Hippocampal formation (tissue), 2 donors: ENCODE measurements at places on chromosomes 16 and 17.

DNA sequence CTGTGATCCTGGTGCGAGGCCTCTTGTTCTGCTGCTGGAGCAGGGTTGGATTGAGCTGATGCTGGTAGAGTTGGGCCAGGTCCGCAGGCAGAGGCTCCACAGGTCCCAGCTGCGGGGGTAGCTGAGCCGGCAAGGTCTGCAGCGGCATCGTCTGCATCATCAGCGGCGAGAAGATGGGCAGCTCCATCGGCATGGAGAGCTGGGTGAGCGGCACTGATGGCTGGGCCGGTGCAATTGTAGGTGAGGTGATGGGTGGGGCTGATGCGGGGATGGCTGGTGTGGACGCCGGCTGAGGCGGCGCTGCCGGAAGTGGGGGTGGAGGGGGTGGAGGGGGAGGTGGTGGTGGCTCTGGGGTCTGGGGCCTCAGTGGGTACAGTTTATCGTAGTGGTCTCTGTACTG lies 251.7 kb downstream of the ZFHX3 start:
- no peak for DNase-seq

- no peak for DNase-seq
These were observed 4.1 kb downstream of the MAP2K3 start for GRCh38 chr17:21288571-21289017.

- peak; percentile 12 for DNase-seq
These were observed 598 bp downstream of the INPP5K start for GRCh38 chr17:1515640-1516387.

GRCh38 chr16:81239367-81240121 lies 1.1 kb downstream of the BCO1 start:
- DNase-seq, result no peak

GRCh38 chr16:47395733-47396498 lies 64.9 kb downstream of the ITFG1 start:
- no peak for DNase-seq

- no peak for DNase-seq
These were observed 21.1 kb downstream of the NGFR start for GRCh38 chr17:49516180-49516579.

GRCh38 chr17:73099511-73099910 lies 7.0 kb upstream of the SLC39A11 start:
- DNase-seq, result no peak

DNA sequence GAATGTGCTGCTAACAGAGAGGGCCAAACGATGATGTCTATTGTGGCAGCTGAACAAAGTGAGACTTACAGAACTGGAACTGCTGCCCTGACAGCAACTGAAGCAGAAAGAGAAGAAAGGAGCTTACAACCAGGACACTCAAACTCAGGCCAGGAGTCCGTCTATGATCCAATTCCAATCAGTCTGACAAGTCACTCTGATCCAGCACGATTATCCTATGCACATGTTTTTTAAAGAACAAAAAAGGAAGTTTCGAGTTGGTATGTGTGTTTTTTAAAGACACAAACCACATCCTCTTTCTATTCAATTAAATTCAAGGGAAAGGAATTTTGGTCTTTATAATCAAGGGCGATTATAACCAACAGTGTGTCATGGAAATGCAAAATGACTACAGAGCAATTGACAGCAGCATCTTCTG lies 42.4 kb upstream of the MTMR4 start:
- DNase-seq, result peak; percentile 30

- DNase-seq, result no peak
These were observed 72.2 kb upstream of the CREBBP start for GRCh38 chr16:3952737-3953131.

DNA sequence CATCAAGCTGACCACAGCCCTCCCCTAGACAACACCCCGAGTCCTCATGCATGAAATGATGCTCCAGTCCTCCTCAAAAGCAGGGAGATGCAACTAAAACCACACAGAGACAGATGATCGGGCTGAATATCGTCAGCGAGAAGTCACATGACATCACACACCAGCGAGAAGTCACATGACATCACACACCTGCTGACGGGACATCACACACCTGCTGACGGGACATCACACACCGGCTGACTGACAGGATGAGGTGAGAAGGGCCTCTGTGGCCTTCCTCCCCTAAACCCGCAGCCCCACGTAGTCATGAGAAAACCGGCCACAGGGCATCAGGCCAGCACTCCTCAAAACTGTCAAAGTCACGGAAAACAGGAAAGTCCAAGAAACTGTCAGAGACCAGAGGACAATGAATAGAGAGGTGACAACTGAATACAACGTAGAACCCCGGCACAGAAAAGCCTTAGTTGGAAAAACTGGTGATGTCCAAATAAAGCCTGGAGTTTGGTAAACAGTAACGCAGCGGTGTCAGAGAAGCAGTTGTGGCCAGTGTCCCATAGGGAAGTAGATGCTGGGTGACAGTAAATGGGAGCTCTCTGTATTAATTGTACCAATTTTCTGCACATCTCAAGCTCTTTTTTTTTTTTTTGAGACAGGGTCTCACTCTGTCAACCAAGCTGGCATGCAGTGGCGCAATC lies 14.3 kb downstream of the LITAF start:
- no peak for DNase-seq

- no peak for DNase-seq
These were observed 21.9 kb upstream of the RAI1 start for GRCh38 chr17:17659340-17659739.

DNA sequence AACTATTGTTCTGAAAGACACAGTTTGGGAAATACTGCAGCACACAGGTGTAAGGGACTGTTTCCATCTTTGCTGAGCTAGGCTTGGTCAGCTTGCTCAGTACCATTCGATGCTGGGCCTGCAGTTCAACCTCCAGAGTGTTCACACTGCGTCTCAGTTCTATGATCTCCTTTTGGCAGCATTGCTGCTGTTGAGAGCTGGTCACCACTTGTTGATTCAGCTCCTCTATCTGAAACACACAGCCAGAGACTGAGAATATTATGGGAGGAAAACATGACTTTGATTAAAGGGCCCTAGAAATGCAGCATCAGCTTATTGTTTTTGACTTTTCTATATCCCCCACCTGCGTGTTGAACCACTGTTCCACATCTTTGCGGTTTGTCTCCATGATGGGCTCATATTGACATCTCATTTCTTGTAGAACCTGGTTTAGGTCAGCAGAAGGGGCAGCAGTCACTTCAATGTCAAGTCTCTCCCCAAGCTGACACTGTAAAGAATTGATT lies 4.6 kb downstream of the KRT39 start:
- DNase-seq, result no peak

GRCh38 chr17:36001862-36002603 lies 680 bp upstream of the CCL15 start:
- DNase-seq, result no peak

DNA sequence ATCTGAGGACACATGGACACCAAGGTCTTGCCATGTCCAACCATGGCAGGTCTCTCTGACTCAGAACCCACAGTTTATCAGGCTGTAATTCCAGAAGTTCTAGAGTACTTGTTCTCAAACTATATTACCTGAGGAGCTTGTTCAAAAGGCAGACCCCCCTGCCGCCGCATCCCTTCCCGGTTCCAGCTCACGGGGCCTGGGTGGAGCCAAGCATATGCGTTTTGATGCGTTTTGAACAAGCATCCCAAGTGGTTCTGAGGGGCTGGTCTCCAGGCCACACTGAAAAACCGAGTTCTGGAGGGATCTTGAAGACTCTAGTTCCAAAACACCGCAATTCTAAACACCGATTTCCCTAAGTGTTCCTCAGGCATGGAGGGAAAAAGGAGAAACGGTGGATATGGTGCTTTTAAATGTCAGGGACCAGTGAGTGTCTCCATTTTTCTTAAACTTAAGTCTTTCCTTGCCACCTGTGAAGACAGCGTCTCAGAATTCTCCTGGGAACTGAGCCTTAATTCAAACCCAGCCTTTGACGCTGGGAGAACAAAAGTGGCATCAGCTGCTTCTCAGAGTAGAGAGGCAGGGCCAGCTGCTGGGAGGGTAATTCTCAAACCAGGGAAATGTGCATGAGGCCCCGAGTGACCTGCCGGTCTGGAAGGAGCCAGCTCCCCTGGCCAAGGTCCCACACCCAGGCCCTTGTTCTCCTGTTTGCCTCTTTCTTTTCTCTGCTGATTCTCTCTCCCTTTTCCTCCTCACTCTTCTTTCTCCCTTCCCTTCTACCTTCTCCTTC lies 84.4 kb upstream of the PLCG2 start:
- DNase-seq, result peak; percentile 24

DNA sequence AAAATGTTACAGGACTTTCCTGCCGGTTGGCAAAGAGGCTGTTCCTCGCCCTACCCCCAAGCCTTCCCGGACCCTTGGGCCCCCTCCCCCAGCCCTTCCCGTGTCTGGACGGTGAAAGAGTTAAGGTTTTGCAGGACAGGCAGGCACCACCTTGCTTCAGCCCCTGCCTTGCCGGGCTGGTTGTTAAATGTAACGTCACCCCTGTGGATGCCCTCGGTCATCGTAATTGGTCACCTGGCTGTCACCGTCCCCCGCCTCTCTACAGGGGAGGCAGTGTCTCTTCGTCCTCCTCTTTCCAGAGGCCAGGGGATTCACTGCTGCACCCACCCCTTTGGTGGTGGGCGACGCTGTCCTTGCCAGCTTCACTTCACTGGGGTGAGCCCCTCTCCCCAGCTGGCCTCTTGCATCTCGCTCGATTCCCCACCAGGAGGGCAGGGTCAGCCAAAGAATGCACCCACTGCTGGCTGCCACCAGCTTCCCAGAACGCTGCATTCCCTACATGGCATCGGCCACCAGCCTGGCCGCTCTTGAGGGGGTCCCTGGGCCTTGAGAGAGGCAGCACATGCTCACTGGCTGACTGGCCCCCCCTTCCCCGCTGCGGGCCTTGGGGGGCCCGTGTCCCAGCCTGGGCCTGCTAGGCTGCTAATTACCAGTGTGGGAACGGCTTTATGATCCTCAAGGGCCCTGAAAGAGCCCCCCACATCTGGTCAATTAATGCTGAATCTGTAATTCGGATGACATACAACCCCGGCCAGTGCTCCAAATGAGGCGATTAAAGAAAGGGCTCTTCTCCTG lies 25.2 kb upstream of the GSE1 start:
- DNase-seq, result no peak

GRCh38 chr17:20228860-20229259 lies 219.7 kb downstream of the SPECC1 start:
- no peak for DNase-seq

GRCh38 chr17:40598301-40598618 lies 33.0 kb upstream of the CCR7 start:
- no peak for DNase-seq

- DNase-seq, result no peak
These were observed 14.6 kb downstream of the RGS11 start for GRCh38 chr16:261031-261691.

- no peak for DNase-seq
These were observed 7.8 kb downstream of the NTN1 start for GRCh38 chr17:9028988-9029570.

DNA sequence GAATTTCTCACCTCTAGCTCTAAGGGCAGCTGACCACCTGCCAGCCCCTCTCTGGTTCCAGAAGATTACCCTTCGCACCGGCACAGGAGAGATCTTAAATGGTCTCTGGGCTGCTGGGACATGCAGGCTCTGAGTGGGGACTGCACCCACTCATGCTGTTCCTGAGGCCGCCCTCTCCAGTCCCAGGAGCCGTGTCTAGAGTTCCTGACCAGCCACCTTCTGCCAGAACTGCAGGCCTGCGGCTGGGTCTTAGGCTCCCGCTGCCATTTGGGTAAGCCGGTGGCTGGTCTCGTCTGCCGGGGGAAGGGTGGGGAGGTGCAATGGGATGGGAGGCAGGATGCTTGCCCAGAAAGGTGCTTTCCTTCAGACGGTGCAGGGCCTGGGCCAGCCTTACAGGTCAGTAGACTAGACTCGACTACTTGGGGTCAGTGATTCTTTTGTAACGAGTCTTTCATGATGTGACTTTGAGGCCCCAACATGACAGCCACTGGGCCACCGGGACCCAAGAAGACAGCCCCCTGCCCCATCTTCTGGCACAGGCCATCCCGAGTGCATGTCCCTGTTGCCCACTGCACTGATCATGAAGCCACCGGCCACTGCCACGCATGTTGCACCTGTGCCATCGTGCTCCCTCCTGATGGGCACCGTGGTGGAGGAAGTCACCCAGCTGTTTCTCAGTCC lies 26.4 kb downstream of the B9D1 start:
- DNase-seq, result no peak

GRCh38 chr17:66412857-66413558 lies 110.6 kb downstream of the PRKCA start:
- no peak for DNase-seq

DNA sequence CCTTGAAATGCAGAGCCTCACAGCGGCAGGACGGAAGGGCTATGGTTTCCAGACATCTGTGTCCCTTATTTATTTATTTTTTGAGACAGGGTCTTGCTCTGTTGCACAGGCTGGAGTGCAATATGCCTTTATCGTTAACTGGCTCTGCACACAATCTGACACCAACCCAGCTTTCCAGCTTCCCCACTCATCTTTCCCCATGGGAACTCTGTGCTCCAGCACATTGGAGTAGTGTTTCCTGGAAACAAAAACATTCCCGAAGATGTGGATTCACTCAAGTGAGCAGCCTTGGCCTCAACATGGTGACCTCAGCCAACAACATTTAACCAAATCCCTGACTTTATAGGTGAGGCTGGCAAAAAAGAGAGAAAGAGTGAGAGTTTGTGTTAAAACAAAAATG lies 307.1 kb downstream of the TMEM114 start:
- DNase-seq, result no peak

- DNase-seq, result no peak
These were observed 44.4 kb downstream of the DNAH9 start for GRCh38 chr17:11642655-11643054.

DNA sequence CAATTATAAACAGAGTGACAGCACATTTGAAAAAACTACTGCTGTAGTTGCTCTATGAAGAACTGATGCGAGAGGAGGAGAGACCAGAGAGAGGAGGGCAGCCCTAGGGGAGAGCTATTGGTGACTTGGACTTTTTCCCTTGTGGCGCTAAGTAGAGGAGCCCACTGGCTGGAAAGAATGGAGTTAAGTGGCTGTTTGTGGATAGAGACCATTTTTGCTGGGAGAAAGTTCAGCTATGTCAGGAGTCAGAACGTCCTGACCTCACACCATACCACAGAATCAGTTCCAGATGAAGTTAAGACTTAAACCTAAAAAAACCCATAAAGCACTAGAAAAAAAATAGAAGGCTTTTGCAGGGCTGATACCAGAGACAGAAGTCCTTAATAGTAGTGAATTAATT lies 2.0 kb downstream of the POLR2A start:
- no peak for DNase-seq

DNA sequence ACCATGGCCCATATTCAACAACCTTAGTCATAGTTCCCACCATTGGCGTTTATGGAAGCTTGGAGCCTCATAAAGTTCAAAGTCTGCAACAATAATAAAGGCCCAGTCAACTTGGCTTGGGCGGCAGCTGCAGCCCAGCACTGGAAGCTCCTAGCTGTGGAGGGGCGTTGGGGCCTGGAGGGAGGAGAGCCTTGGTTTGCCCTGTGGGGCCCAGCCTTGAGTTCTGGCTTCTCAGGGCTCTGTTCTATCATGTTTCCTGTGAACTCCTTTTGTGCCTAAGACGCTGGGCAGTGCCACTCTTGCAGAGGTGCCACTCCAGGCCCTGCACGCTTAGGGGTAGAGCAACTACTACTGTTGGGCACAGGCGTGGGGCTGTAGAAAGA lies 927 bp upstream of the ENGASE start:
- no peak for DNase-seq

- DNase-seq, result no peak
These were observed 15.5 kb upstream of the SPNS2 start for GRCh38 chr17:4483012-4483840.
